NCI-H460 (cell line): ENCODE measurements at places on chromosomes 5 and 9.

DNA sequence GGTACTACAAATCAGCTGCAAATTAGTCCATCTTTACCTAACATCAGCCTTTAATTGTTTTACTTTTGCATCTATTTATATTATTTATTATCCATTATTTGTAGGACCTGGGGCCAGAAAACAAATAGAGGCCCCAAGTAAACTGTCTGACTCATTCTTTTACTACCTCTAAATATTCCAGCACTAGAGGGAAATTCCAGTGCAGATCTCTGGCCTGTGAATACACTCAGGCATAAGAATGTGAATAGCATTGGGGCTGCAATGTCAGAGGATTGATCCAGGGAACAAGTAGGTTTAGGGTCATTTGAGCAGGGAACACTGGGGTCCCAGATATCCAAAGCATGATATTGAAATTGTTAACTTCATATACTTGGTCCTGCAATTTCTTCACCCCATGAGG is 176.6 kb upstream of the TYRP1 start:
- no peak for DNase-seq

DNA sequence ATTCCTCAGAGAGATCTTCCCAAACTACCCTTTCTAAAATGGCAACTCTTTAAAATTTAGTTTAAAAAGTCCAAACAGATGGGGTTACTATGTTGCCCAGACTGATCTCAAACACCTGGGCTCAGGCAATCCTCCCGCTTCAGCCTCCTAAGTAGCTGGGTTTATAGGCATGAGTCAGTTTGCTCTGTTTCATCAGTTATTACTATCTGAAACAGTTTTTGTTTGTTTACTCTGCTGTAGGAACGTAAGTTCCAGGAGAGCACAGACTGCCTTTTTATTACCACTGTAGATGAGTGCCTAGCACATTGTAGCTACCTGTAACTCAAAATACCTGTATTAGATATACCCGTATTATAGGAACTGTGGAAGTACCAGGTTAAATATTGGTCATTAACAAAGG is 89.4 kb downstream of the UHRF2 start:
- DNase-seq: no peak

DNA sequence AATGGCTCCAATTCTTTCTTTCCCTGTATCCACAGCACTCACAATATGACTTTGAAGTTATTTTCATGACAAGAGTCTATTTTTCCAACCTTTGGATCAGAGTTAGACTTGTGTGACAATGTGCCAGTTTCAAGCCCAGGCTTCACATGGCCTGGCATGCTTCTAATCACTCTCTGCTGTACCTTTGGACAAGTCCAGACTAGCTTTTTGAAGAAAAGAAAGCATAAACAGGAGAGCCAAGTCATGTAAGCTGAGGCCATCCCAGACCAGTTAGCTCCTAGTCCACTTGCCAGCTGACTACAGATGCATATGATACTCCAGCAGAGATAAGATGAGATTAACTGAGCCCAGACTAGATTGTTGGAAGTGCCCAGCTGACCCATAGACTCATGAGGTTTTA is 513.6 kb upstream of the C9orf72 start:
- no peak for DNase-seq

DNA sequence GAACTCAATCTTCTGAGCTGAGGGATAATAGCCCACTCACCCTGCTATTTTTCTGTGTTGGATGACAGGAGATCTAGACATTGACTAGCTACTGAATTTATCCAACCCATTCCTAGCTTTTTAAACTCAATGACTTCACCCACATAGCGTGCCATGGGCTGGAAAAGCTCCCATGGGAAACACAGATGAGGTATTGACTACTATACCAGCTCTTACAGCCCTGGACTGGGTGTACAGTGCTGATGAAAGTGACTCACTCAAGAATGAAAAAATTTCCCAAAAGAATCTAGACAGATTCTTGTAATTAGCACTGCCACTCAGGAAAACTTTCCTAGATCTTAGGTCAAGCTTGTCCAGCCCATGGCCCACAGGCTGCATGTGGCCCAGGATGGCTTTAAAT is 72.7 kb upstream of the NREP start:
- no peak for DNase-seq

DNA sequence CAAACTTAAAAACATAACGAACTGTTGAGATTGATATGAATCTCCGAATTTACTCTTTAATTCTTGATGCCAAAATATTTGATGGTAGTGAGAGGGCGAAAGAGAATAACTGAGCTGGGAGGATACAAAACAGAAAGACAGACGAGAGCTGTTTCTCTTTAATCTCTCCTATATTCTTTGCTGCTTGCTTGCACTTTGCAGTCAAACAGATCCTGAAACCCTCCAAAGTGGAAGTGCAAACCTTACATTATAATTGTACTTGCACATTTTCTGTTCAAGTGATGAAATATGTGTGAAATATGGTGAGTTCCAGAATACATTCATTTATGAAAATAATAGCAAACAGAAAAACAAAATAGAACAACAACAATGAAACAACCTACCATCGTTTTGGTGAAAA is 63.8 kb downstream of the PAM start:
- no peak for DNase-seq
